Activated CD4-positive, CD25-positive, alpha-beta regulatory T cell treated with anti-CD3 and anti-CD28 coated beads, Interleukin-2, amount 50 U/mL, for 24 hours (primary cell): ENCODE measurements at places on chromosomes 12 and 14.
A peak's percentile ranks its signal among the peaks of the same experiment; 100 is the strongest.

GRCh38 chr12:68771223-68771925 is 25.4 kb downstream of the SLC35E3 start:
- ATAC-seq = no peak

DNA sequence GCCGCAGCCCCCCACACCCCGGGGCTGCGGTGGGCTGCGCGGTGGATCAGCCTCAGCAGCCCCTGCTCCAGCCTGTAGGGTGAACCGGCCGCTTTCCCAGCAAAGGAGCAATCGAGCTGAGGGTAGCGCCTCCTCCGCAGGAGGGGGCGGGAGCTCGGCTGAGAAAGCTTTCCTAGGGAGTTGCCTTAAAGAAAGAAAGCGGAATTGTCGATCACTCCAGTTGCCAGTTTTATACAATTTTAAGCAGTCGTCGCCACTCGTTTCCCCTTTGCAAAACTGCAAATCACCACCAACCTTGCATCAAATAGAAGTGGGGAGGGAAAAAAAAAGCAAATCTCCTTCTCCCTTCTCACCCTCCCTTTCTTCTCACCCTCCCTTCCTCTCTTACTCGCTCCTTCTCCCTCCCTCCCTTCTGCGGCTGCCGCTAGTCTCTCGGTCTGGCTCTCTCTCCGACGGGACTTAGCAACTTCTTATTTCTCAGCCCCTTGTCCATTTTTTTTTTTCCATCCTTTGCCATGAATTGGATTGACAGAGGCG is at the start of gene PDE3A:
Gene PDE3A, plus strand, starts transcription at position 424 of the 537 bp plus-strand sequence. CDS start 748 bp downstream, outside the sequence.
- no peak for ATAC-seq

DNA sequence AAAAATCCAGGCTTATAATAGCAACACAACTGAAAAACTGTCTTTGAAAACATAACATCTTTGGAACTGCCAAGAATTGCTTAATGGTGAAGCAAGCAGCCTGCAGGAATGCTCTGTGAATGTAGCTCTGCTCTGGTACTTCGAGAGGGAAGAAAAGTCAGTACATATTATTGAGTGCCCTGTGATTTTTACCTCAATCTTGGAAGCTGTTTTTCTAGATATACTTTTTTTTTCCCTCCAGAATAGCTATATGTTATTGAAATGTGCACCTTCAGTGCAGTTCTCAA is 508.1 kb downstream of the PCNX1 start:
- no peak for ATAC-seq

GRCh38 chr14:69101331-69101826 is 51.5 kb downstream of the DCAF5 start:
- peak; percentile 83 for ATAC-seq

DNA sequence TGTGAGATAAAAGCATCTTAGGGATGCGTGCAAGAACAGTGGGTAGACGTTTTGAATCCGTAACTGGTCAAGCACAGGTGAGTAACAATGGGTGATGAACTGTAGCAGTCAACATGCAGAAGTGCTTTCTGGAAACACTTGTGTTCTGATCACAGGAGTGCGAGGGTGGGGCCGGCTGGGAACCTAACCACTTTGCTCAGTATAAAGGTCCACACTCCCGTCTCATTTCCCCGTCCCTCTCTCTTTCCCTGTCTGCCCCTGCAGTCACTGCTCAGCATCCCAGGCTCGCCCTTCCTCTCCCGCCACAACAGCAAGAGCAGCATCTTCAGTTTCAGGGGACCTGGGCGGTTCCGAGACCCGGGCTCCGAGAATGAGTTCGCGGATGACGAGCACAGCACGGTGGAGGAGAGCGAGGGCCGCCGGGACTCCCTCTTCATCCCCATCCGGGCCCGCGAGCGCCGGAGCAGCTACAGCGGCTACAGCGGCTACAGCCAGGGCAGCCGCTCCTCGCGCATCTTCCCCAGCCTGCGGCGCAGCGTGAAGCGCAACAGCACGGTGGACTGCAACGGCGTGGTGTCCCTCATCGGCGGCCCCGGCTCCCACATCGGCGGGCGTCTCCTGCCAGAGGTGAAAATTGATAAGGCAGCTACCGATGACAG is 127.1 kb downstream of the FIGNL2 start:
- ATAC-seq = peak; percentile 74

DNA sequence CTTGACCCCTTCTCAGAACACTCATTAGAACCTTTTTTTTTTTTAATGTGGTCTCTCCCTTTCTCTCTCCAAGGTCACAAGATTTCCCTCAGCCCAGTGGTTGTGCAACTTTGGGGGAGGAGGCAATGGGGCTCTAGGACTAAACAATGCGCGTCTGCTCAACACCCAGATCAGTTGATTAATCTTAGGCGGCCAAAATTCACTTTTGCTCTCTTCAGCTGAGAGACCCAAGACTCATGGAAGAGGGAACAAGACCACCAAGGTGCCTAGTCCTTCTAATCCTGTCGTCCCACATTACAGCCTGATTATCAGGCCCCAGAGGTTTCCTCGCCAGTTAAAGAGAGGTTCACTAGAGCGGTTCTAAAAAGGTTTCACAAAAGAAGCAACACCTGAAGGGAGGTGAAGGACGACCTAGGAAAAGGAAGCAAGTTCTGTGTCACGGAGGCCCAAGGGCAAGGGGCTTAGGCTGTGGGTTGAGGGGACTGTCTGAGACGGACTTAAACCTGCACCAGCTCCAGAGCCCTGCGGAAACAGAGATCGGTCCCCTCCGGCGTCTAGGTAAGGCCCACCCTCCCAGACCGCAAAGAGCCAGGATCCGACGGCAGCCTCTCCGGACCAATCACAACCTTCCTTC is 824 bp upstream of the TARBP2 start:
- no peak for ATAC-seq

- no peak for ATAC-seq
Measured at GRCh38 chr14:34439090-34439489, 22.9 kb downstream of the SPTSSA start.

GRCh38 chr14:35408026-35408425 is 3.5 kb upstream of the NFKBIA start:
- no peak for ATAC-seq

DNA sequence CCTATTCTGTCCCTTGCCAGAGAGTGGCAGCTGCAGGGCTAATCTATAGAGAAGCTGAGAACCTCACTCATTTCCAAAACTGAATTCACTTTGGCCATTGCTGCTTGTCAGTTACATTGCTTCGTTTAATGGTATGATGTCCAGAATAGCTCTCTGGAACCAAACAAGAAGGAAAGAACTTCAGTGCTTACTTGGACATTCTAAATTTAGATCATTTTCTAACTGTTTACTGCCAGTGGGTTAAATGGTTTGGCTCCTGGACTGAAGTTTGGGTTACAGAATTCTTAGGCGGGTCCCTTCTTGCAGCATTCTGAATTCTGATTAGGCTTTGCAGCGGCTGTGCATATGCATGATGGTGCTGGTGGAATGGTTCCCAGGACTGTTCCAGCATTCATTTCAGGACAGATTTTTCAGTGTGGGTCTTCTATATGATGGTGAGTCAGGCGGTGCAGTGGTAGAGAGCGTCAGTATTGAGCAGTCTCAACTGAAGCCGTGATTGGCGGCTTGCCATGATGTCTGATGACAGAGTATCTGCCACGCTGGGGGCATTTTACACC is 148.7 kb downstream of the DYRK2 start:
- ATAC-seq = no peak

DNA sequence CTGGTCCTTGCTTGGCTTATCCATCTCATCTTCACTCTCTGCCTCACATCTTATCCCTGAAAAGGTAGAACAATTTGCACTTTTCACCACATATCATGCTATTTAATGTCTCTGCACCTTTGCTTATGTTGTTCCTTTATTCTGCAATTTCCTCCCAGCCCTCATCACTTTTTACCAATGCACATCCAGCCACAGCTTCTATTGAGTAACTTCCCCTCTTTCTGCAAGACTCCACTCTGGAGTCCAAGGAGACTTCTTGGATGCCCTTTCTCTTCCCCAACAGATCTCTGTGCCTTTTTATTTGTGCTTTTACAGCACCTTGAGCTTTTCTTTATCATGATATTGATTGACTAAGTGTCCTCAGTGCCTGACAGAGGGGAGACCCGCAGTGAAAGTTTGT is 797.1 kb downstream of the VRK1 start:
- no peak for ATAC-seq

GRCh38 chr14:30994681-30995620 is 30.5 kb upstream of the AP4S1 start:
- peak; percentile 77 for ATAC-seq

DNA sequence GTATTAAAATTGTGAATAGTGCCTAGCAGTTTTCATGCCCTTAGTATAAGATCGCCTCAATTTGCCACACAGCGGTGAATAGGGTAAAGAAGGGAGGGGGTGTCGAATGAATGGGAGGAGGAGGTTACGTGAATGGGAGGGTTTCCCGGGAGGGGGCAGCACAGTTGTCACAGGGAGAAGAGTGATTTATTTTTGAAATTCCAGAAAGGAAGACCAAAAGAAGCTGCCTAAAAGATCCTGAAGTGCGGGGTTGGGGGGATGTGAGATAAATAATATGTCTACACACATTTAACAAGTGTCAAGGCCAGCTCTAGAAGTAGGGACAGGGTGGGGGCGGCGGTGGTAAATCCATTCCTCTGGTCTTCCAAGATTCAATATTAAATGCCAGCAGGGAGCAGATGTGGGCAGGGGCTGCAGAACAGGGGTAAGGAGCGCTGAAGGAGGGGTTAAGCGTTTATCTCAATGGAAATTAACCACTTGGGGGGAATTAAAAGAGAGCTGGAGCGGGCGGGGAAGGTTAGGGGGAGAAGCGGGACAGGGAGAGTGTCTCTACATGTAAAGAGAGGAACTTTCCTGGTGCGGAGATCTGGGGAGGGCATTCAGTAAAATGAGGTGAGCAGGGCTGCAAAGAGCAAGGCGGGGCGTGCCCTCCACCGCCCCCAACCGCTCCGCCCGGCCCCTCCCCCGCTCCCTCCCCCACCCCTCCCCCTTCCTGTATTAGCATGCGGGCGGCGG is 867 bp downstream of the C12orf42 start:
- ATAC-seq = no peak

DNA sequence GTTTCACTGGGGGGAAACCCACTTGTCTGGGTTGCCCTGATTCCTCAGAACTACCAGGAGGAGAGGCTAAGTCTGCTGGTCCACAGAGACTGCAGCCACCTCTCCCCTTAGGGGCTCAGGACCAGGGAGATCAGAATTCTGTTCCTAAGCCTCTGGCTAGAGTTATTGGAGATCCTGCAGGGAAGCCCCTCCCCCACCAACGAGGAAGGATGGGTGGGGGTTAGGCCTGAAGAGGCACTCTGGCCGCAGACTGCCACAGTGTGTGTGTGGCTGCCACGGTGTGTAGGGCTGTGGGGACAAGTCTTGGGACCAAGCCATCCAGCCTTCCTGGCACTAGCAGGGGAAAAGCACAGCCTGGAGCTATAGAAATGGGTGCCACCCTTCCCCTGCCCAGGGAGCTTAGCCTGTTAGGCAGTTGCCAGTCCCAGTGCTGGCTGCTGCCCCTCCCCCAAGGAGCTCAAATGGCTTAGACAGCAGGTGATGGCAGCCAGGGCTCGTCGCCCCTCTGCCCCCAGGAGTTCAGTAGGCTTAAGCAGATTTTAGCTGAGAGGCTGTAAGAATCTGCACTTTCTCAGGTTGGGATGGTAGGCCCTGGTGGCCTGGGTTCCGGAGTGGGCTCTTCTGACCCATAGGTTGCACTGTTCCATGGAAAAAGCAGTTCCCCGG is 107.7 kb downstream of the ERGIC2 start:
- ATAC-seq = no peak

- ATAC-seq = no peak
Measured at GRCh38 chr12:29030006-29030405, 119.1 kb upstream of the FAR2 start.

DNA sequence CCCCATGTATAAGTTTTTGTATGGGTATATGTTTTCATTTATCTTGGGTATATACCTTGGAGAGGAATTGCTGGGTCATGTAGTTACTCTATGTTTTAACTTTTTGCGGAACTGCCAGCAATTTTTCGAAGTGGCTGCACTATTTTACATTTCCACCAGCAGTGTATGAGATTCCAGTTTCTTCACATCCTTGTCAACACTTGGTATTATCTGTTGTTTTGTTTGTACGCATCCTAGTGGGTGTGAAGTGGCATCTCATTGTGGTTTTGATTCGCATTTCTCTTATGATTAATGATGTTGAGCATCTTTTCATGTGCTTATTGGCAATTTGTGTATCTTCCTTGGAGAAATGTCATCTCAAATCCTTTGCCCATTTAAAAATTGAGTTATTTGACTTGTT is 6.9 kb downstream of the ANKRD13A start:
- ATAC-seq = no peak

GRCh38 chr12:91225316-91225715 is 42.7 kb upstream of the DCN start:
- no peak for ATAC-seq

- no peak for ATAC-seq
Measured at GRCh38 chr14:23183158-23183470, 346 bp downstream of the SLC7A8 start.

- ATAC-seq = no peak
Measured at GRCh38 chr14:64639340-64639821, 64.8 kb upstream of the PLEKHG3 start.

- ATAC-seq = no peak
Measured at GRCh38 chr14:101790232-101790631, 28.7 kb downstream of the PPP2R5C start.

DNA sequence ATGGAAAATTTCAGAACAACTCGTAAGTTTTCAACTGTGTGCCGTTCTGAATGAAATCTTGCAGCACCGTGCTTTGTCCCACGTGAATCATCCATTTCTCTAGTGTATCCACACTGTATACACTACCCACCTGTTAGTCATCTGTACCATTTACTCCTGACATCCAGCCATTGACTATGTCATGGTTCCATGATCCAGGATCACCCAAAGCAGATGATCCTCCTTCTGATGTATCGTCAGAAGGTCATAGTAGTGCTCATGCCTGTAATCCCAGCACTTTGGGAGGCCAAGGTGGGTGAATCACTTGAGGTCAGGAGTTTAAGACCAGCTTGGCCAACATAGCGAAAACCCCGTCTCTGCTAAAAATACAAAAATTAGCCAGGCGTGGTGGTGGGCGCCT is 122.9 kb downstream of the PPHLN1 start:
- ATAC-seq = no peak

DNA sequence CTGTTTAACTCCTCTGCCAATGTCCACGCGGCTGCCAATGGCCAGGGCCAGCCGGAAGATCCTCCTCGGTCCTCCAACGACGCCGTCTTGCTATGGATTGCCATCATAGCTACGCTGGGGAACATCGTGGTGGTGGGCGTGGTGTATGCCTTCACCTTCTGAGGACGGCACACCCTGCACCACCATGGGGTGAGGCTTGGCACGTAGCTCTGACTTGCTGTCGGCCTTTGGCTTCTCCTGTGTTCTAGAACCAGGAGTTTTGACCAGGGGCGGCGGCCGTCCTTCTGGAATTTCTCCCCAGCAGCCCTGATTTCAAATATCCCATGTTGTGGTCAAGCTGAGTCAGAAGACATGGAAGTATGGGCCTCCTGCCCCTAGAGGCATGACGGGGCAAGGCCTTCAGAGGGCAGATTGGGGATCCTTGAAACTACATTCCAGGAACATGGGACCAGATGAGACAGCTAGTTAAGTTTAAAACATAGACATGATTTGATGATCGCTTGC is 47.5 kb downstream of the C14orf132 start:
- ATAC-seq = no peak

GRCh38 chr14:84025106-84026012 is 1504.6 kb upstream of the FLRT2 start:
- ATAC-seq = no peak

- ATAC-seq = no peak
Measured at GRCh38 chr12:5561057-5561456, 129.1 kb downstream of the NTF3 start.
